ENCODE measurements at places on chromosomes 4 and X.

DNA sequence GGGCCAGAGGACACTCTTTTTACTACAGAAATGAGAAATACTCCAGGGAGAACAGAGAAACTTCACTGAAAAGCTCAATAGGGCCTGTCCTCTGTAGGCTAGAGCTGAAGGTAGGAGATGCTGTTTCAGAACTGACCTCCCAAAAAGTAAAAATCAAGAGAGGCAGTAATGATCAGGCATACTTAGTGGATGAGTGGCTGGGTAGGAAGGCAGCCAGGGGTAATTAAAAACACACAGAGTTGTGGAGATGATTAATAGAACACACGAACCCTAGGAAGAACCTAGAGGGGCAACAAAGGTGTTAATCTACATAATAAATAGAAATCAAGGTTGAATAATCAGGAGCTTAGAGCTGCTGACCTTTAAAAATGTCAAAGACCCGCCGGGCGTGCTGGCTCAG is 582.4 kb upstream of the ADGRL3 start:
- DNase-seq = no peak

DNA sequence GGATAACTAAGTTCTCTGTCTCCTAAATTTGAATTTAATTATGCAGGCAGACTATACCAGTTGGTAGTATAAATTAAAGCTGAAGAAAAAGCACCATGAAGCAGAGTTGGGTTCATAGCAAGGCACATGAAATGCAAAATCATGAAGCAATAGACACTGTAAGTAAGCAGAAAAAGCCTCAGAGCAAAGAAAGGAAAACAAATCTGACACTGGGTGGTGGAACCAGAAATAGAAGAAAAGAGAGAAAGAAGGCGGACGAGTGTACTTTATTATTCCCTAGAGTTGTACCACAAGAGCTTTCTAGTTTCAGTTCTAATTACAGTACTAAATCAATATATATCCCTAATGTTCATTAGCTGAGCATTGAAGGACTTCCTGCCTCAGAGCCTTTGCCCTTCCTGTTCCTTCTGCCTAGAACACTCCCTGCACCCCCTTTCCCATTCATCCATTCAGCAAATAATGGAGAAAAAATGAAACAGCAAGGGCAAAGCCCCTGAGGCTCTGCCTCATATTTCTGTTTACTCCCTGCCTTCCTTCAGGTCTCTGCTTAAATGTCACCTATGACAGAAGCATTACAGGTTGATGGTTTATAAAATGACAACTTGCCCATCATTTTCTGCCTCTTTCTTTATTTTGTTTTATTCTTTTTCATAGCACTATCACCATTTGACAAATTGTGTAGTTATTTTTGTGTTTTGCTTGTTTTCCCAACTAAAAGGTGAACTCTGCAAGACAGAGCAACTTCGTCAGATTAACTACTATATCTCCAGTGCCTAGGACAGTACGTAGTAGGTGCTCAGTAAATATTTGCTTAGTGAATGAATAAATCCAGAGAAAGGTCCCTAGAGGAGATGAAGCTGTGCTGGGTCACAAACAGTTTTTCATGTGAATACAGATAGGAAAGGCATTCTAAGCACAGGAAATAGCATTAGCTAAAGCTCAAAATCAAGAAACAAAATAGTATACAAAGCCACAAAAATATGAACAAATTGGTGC is 154.0 kb upstream of the RASGEF1B start:
- no peak for DNase-seq

DNA sequence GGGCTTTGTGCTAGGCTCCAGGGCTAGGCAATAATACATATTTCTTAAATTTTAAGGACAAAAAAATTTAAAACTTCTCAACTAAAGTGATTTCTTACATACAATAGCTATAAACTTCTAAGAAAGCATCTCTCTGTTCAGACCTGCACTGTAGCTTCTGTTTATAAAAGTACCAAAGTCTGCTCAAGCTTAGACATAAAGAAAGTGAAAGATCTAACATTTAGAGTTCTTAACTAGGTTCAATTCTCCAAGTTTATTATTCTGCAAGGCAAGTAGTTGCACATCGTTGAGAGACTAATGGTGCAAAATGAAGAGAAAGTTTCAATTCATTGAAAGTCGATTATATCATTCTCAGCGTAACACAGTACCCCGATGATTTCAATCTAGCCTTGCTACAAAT is 857.4 kb upstream of the HTR2C start:
- no peak for DNase-seq

- no peak for DNase-seq
Observed at GRCh38 chr4:113222471-113222870, 173.0 kb downstream of the ANK2 start.

- no peak for DNase-seq
Observed at GRCh38 chr4:83223781-83224180, 60.8 kb downstream of the COQ2 start.

DNA sequence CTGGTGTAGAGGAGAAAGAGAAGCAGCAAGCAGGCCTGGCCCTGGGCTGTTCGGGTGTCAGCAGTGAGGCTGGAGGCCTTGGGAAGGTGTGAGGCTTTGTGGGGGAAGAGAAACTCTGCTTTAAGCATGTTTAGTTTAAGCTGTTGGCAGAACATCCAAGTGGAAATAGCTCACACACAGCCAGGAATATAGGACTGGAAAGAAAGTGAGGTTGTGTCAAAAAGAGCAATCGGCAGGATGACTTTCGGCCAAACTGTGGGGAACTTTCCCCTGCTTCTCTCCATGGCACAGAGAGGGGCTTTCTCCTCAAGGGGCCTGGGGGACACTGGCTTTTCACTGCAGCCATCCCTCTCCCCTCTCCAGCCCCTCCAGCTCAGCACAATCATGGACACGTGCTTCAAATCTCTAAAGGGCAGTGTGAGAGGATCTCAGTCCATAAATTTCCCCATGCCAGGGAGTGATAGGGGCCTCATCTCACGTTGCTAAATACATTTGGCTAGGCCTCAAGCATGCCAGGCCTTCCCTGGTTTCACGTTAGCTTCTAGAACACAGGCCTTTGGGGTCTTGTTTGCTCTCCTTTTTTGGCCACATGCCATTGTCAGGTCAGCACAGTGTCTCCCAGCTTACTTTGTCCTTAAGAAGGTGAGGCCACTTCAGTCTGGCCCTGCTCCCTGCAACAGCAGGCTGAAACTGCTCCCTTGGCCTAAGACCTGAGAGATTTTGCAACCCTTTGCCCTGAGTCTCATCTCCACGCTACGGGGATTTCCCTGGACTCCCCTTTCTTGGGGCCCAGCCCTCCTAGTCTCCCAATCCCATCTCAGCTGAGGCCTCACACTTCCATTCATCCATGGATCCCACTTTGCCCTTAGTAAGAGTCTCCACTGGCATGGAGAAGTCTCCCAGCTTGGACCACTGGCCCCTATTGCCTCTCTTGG is 8.3 kb upstream of the CITED1 start:
- DNase-seq = no peak

All from GM12891 (cell line).